ENCODE measurements at places on chromosomes 7 and 10.
A peak's percentile ranks its signal among the peaks of the same experiment; 100 is the strongest.

DNA sequence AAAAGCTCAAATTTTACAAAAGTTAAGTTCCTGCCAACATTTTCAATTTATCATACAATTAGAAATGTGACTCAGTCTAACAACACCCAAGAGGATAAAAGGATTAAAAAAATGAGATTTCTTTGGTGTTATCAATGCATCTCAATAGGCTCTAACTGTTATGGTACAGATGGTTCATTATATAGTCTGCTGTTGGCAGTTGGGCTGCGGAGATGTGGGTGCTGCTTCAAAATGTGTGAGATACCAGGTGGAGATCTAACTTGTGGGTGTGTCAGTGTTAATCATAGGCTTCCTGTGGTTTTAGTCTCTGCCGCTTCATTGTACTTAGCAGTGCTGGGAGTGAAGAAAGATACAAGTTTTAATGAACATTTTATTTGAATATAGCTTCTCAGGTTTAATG lies 231.2 kb downstream of the EXOC4 start:
- no peak for DNase-seq

- peak; percentile 44 for DNase-seq
These were observed at the start of gene PIK3CG for GRCh38 chr7:106865130-106866041. Gene PIK3CG, plus strand, starts transcription at chr7:106865282. Its CDS starts 2,280 bp downstream, at chr7:106867562.

GRCh38 chr10:16948361-16948760 lies 131.1 kb upstream of the RSU1 start:
- no peak for DNase-seq

DNA sequence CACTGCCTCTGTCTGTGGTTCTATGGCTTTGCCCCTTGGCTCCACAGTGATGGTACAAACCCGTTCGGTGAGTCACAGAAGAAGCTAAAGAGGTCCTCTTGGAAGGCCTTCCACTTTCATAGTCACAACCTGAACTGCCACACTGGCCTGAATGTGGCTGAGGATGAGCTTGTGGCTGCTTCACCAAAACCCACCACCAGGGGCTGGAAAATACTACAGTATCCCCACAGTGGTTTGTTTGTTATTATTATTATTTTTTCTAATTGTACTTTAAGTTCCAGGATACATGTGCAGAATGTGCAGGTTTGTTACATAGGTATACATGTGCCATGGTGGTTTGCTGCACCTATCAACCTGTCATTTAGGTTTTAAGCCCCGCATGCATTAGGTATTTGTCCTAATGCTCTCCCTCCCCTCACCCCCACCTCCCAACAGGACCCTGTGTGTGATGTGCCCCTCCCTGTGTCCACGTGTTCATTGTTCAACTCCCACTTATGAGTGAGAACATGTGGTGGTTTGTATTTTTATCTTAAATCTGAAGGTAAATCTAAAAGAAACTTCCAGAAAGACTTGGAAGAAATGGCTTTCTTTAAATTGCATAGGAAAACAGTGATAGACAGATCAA lies 160.8 kb upstream of the NPSR1 start:
- DNase-seq = no peak

DNA sequence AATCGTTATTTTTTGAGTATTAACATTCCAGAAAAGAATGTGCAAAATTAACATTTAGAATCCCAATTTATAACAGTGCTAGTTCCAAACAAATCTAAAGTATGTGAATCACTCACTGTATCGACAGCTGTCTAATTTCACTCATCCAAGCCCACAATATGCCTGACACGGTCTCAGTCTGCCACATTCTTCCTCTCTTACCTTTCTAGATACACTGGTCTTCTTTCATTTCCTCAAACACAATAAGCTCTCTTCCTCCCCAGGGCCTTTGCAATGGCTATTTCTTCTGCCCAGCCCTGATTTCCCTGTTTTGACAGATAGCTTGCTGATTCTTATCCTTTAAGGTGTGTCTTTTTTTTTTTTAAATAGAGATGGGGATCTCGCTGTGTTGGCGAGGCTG lies 48.8 kb downstream of the UBE2H start:
- no peak for DNase-seq

Data from GM19239 (cell line).